ENCODE measurements at places on chromosomes 1 and 21.

DNA sequence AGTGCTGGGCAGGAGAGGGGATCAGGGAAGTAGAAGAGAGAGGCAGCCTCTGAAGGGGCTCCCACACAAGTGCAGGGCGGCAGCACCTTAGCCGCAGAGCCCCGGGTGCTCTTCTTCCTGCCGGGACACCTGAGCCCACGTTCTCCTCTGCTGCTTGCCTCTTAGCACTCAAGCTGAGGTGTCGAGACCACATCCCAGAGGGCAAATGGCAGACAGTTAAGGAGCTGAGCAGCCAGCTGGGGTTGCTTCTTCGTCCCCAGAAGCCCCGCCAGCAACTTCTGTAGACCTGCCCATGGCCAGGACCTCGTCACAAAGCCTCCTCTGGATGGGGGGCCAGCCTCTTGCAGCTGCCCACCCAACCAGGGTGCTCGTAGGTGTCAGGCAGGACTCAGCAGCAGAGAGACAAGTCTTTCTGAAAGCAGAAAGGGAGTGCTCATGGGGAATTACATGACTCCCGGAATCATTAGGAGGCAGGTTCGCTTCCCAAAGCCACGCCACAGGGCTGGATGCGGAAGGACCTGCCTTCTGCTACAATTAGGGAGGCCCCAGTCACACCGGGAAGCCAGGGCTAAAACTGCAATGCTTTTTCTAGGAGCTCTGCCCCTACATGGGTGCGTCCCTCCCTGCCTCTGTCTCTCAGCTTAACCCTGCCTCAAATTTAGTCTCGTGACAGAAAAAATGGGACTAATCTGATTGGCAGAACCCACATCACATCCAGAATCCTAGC lies 141.4 kb upstream of the RAB4A start:
- DNase-seq, result peak; percentile 42

DNA sequence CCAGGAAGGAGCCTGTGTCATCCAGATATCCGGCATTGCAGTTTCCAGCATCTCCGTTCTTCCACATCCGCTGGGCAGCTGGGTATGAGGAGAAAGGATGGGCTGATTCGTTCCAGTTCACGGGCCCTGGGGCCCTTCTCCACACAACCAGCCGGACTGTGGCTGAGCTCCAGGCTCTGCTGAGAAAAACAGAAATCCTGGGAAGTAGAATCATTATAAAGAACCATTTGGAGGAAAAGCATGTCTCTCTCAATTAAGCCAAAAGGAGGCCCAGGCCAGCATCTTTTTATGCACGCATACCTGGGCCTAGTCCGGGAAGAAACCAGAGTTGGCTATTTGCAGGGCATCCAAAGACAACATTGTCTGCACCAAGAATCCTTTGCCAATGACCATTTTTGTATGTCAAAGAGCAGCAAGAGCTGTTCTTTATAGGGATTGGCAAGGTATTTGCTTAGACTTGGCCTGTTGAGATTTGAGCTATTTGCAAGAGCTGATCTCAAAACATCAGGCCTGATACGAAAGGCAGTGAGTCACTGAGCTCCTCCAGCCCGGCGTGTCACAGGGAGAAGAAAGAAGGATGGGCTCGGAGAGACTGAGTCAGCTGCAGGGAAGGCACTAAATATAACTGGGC lies 84.9 kb upstream of the ARHGEF16 start:
- no peak for DNase-seq

DNA sequence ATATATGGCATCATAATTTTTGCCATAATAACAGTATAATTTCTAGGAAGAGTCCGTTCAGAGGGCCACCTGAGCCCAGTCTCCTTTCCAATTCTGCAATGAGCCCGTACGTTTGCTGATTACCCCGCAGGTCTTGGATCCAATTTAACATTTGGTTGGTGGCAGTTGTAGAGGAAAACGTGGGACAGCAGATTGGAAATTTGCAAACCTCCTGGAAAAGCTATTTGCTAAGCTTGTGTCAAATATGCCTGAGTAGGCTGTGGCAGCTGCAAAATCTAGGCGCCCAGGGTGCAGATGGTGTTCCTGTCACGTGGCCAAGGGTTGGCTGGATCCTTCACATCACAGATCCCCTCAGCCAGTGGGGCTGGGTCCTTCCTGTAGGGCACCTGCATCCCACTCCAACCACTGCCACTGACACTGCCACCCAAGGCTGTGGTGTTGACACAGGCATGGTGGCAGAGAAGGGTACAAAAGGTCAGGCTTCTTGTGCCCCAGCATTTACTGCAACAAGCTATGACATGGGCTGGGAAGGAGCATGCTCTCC lies 174.8 kb upstream of the SYT6 start:
- DNase-seq, result no peak

GRCh38 chr1:29912425-29912824 lies 676.1 kb downstream of the PTPRU start:
- no peak for DNase-seq

GRCh38 chr1:233066087-233066486 lies 115.7 kb downstream of the NTPCR start:
- DNase-seq, result no peak

DNA sequence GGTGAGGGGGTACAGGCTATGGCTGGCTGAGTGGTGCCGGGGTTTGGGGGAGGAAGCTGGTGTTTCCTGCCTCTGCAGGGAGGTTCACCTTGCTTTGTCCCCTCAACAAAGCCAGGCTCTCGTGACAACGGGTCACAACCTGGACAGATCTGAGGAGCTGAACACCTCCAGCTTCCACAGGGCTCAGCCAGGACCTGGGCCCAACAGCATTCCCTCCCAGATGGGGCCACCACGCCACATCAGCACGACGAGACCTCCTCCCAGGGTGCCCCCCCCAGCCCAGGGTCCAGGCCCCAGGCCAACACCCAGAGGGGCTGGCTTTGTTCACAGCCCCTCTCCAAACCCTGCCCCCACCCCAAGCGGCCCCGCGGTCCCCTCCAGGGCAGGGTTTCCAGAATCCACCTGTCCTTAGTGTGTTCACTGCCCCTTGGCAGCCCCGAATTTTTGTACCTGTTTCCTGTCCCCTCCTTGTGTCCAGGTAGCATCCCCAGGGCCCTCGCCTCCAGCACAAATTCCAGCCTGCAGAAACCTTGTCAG lies 34.7 kb downstream of the UBE2G2 start:
- DNase-seq, result no peak

- DNase-seq, result no peak
Measured at GRCh38 chr1:77542813-77543420, 139.5 kb downstream of the ZZZ3 start.

DNA sequence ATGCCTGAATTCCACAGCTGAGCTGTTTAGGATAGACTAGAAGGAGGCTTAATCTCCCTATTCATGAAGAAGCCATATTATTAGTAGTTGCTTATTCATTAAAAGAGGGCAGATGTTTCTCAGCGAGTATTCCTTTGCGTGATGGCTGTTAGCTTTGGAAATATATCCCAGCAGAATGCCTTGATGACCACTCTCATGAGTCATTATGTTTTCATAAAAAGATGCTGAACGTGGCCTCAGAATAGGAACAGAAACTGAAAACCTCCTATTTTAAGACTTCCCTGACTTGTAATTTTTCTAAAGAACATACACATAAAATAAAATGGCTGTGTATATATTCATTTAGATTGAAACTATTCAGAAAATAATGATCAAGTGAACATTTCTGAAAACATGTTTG lies 9.6 kb upstream of the PLA2G4A start:
- DNase-seq, result no peak

GRCh38 chr1:81068726-81069125 lies 732.0 kb upstream of the ADGRL2 start:
- DNase-seq, result no peak

DNA sequence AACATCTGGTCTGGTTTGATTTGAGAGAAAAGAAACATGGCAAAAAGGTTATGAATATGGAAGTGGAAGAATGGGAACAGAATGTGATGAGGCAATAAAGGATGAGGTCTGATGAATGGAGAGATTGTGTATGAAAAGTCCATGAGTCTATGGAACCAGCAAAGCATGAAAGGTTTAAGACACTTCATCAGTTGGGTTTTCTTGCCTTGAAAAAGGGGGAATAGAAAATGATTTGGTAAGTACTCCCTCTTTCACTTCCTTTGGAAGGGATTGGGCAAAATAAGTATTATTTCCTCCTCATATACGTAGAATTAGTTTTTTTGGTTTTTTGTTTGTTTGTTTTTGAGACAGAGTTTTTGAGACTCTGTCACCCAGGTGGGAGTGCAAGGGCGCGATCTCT lies 155.8 kb downstream of the TRIM33 start:
- no peak for DNase-seq

DNA sequence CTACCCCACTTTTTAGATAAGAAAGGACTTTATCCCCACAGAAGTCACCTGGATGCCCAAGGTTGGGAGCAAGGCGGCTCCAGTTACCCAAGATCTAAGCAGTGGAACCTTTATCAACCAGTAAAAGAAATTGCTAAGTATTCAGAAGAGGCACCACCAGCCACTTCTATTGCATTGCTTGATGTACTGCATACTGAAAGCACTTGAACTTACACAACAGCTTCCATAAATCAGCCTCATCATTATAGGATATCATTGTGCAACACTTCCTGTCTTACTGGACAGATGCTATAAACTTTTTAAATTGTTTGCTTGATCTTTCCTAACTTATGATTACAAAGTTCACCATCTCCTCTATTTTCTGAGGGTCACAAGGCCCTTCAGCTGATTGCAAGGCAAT lies 642.7 kb upstream of the CXADR start:
- DNase-seq, result no peak

GRCh38 chr1:972726-973458 lies 6.6 kb downstream of the PLEKHN1 start:
- no peak for DNase-seq

GRCh38 chr21:42653231-42654061 lies at the start of gene PDE9A:
PDE9A (plus strand) TSS chr21:42653621; CDS start chr21:42653815, 194 bp downstream.
- no peak for DNase-seq

- no peak for DNase-seq
Measured at GRCh38 chr1:234724516-234725176, 114.7 kb upstream of the IRF2BP2 start.

DNA sequence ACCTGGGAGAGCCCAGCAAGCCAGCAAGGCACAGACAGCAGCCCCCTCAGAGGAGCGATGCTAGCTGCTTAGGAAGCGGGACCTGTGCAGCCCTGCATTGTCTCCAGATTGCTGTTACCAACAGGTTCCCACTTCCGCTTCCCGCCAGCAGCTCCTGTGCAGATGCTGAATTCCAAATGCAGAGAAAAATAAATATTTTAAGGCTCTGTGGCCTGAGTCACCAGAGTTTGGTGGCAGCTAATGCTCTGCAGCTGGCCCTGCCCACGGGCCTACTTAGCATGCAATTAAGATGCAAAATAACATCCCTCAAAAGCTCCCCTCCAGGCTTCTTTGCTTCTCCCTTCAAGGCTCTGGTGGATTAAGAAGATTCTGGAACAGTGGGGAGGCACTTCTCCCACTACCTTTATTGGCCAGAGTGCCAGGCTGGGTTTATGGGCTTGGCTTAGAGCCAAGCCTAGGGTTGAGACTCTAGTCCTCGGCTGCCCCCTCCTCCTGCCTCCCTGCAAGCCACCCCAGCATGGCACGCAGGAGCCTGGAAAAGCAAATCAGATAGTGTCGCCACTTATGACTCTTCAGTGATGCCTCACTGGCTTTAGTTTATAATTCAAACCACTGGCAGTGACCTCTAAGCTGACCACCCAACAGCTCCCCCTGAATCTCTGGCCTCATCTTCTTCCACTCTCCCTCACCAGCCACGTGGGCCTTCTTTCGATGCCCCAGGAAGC lies 207.1 kb upstream of the ZC3H12A start:
- DNase-seq, result no peak

GRCh38 chr1:147605591-147605990 lies 64.3 kb downstream of the BCL9 start:
- no peak for DNase-seq

GRCh38 chr1:225607355-225607754 lies 45.6 kb downstream of the ENAH start:
- DNase-seq, result no peak

- no peak for DNase-seq
Measured at GRCh38 chr1:202014915-202015661, 4.7 kb downstream of the ELF3 start.

- DNase-seq, result no peak
Measured at GRCh38 chr1:36303650-36304360, 2.4 kb upstream of the SH3D21 start.

DNA sequence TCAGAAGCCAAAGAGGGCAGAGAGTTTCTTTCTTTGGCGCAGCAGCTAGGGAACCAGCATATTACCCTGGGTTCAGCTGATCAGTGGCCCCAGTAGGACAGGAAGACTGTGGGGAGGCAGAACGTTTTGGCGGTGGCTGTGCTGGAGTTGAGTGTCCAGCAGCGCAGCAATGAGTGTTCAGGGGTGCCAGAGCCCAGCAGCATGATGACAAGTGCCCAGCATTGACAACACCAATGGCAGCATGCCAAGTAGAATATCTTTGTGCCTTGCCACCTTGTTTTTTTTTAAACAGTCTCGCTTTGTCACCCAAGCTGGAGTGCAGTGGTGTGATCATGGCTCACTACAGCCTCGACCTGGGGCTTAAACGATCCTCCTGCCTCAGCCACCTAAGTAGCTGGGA lies 106.7 kb upstream of the CDC42BPA start:
- no peak for DNase-seq

GRCh38 chr1:75341537-75341936 lies 207.3 kb downstream of the LHX8 start:
- DNase-seq, result no peak

GRCh38 chr1:111483876-111484275 lies 10.1 kb downstream of the C1orf162 start:
- no peak for DNase-seq

DNA sequence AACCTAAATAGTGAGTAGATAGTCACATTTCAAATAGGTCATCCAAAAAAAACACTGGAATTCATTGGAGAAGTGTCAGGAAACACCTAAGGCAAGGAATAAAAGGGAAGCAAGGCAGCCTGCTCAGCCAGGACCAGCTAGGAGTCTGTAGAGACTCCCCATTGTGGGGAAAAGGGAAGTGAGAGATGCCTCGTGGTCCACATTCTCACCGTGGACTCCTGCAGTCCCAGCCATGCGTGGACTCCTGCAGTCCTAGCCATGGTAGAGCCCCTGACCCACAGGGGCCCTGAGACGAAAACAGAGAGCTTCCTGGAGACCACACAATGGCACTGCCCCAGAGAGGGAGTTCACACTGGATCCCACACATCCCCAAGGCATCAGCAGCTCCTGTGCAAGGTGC lies 97.5 kb downstream of the LRIG2 start:
- no peak for DNase-seq

GRCh38 chr1:107058245-107059032 lies 2.0 kb downstream of the PRMT6 start:
- DNase-seq, result no peak

Measured in naive thymus-derived CD4-positive, alpha-beta T cell (primary cell).